Mucosa of gallbladder (tissue), 1 donor: ENCODE measurements at places on chromosomes 6 and 20. TPM values are rescaled to one million over a fixed set of nuclear protein-coding genes. Genes with fewer than 3 reads are reported as not detected.

The ARFGEF3 gene
- total RNA-seq = 17.6 TPM

The ADGRF5 gene
- total RNA-seq = 10.1 TPM

The MTFR2 gene
- total RNA-seq = 0.58 TPM

The ARMH2 gene
- not detected for total RNA-seq

DNA sequence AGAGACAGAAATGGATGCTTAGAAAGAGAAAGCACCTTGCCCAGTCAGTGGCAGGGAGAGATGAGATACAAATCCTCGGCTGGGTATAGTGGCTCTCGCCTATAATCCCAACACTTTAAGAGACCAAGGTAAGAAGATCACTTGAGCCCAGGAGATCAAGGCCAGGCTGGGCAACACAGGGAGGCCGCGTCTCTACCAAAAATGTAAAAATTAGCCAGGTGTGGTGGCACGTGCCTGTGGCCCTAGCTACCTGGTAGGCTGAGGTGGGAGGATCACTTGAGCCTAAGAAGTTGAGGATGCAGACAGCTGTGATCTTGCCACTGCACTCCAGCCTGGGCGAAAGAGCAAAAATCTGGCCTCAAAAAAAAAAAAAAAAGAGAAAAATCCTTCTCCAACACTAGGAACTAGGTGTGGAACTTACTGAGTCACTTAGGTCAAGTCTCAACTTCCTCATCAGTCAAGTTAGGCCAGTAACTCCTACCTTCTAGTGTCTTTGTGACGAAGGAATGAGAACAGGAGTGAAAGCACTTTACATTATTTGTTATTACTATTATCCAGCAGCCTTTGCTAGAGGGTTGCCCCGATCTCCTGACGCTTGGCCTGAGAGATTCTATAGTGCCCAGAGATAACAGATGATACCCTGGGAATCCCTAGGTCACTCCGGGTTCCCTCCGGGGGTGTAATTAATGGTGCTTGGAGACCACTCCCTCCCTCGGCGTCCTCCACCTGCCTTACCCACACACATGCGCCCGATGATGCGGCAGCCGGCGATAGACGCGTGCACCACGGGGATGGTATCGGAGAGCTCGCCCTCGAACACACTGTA, 918 bp downstream of the EIF6 start:
- DNase-seq = no peak

DNA sequence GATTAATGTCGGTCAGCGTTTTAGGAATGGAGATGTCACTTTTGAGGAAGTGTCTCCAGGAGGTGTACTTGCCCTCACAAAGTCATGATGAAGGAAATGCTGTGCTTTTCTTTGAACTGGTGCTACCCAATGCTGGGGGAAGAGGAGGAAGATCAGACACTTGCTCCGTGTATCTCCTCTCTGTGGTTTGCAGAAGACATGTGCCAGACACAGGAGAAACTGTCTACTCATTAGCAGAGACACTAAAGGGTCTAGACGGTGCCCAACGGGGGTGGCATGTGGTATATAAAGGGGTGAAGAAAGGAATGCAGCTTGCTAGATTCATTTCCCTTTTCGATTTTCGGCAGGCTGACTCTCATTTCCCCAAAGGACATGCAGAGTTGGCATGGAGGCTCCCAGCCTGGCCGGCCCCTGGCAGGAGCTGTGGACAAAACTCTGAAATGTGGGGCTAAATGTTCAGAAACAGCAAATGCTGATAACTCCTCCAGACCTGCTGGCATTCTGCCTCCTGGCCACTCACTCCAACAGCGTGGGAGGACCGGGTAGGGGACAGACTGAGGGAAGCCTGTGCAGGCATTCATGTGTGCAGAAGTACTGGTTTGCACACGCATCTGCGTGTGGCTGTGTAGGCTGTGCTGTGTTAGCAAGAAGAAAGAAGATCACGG, 59.6 kb upstream of the QKI start:
- no peak for DNase-seq

- DNase-seq = no peak
Observed at GRCh38 chr6:1514078-1514477, 95.6 kb upstream of the FOXC1 start.

GRCh38 chr20:37405351-37405897, 59.5 kb downstream of the SRC start:
- DNase-seq = no peak

DNA sequence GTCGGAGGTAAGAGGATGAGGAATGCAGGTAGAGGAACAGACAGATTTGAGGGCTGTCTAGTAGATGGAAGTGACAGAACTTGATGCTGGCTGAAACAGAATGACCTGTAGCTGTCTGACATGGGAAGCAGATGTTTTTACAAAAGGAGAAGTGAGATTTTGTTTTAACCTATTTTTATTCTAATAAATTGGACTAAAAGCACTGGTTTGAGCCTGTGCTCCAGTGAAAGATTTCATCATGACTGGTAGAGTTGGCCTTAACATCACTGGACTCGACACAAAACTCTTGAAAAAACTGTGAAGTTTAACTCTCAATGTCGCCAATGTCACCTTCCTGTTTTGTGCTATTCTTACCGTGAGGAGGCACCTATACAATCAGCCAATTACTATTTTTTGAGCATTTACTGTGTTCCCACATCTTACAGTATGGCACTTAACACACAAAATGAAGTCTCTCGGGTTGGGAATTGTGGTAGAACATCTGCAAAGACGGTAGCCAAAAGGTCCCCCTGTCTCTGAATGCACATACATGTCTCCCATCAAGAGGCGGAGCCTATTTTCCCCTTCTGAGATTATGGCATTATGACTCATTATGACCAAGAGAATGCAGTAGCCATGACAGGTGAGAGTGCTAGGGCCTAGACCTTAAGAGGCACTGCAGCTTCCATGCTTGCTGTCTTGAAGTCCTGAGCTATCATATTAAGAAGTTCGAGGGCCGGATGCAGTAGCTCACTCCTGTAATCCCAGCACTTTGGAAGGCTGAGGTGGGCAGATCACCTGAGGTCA, 93.2 kb downstream of the FOXF2 start:
- no peak for DNase-seq
